ENCODE measurements at places on chromosomes 11 and 22.

DNA sequence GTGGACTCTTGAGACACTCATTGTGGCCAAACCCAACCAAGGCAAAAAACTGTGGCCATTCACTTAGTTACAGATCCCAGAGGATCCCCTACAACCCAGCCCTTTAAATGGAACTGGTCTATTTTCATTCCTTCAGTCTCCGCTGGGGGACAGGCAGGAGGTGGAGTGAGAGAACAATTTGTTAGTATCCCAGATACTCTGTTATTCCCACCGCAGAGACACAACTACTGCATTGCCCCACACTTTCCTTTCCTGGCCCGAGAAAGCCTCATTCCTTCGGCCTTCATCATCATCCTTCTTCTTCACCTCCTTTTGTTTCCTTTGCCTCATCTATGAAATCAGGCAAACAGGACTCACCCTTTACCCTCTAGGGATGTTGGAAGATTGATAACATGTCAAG is 191.1 kb downstream of the NTM start:
- DNase-seq, result no peak

GRCh38 chr11:115201111-115201792 is 303.0 kb downstream of the CADM1 start:
- DNase-seq, result no peak

DNA sequence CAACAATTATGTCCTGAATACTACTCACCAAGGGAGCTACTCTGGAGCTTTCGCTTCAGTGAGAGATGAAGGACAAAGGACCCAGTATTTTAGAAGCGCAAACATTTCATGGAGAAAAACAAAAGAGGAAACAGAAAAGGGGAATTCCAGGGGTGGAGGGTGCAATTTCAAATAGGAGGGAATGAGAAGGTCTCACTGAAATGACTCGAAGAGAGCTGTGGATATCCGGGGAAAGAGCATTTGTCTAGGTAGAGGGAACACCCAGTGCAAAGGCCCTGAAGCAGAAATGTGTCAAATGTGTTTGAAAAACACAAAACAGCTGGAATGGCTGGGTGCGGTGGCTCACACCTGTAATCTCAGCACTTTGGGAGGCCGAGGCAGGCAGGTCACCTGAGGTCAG is 2.4 kb downstream of the RPS19BP1 start:
- no peak for DNase-seq

- DNase-seq, result peak; percentile 51
Observed at GRCh38 chr11:47186700-47187695, 764 bp upstream of the PACSIN3 start.

- no peak for DNase-seq
Observed at GRCh38 chr11:134543241-134543640, 131.2 kb upstream of the B3GAT1 start.
